ENCODE measurements at places on chromosomes 2 and 18.

DNA sequence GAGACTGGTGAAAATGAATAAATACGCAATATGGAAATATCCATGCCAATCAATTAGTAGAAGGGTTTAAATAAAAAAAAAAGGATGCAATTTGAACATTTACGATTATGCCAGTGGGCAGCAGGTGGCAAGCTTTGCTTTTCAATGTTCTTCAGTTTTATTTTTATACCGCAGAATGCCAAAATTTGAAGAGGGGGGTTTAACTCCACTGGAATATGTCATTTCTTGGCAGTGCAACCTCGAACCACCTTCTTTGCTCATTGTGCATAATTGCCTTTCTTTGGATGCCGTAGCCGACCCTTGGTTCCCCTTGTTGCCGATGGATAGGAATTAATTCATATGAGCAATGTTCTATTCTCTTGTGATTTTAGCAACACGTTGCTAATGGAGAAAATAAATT, 88.0 kb downstream of the LTBP1 start:
- DNase-seq: peak; percentile 55

GRCh38 chr2:169081551-169081950, 12.2 kb downstream of the DHRS9 start:
- no peak for DNase-seq

GRCh38 chr2:196849895-196850294, 40.7 kb upstream of the C2orf66 start:
- DNase-seq: peak; percentile 58

GRCh38 chr2:145563741-145564615, 1044.1 kb upstream of the ZEB2 start:
- no peak for DNase-seq

- DNase-seq: peak; percentile 92
These were observed 215.9 kb downstream of the IRS1 start for GRCh38 chr2:226583715-226584114.

DNA sequence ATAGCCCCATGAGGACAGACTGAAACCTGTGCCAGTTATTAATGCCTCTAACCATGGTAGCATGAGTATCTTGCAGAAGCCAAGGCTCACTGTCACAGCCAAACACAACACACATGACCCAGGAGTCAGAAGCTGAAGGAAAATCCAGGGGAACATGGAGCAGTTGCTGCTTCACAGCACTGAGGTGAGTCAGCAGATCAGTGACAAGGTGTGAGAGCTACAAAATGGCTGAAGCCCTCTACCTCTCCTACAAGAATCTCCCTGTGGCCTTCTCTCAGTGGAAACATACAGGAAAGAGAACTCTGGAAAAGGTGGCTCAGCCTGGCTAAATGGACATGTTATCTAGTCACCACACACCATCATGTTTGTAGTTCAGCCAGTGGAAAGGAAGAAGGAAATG, 93.5 kb downstream of the NAB1 start:
- DNase-seq: no peak

- no peak for DNase-seq
These were observed 14.7 kb downstream of the DAPL1 start for GRCh38 chr2:158809816-158810215.

- no peak for DNase-seq
These were observed 1.4 kb downstream of the STAT4 start for GRCh38 chr2:191149391-191149790.

DNA sequence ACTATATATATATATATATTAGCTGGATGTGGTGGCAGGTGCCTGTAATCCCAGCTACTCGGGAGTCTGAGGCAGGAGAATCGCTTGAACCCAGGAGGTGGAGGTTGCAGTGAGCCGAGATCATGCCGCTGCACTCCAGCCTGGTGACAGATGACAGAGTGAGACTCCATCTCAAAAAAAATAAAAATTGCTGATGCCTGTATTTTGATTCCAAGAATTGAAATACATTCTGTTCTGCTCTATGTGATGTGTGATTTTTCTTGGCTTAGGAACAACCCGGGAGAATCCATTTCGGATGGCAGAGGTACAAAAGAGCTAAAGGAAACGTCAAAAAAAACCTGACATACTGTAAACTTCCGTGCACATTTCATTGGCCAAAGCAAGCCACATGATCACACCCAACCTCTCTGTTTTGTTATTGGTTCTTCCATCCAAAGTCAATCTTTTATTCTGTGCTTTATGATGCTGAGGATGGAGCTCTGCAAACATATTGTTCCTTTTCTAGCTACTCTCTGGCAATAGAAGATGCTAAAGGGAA, 478.1 kb upstream of the MAP2 start:
- DNase-seq: no peak

DNA sequence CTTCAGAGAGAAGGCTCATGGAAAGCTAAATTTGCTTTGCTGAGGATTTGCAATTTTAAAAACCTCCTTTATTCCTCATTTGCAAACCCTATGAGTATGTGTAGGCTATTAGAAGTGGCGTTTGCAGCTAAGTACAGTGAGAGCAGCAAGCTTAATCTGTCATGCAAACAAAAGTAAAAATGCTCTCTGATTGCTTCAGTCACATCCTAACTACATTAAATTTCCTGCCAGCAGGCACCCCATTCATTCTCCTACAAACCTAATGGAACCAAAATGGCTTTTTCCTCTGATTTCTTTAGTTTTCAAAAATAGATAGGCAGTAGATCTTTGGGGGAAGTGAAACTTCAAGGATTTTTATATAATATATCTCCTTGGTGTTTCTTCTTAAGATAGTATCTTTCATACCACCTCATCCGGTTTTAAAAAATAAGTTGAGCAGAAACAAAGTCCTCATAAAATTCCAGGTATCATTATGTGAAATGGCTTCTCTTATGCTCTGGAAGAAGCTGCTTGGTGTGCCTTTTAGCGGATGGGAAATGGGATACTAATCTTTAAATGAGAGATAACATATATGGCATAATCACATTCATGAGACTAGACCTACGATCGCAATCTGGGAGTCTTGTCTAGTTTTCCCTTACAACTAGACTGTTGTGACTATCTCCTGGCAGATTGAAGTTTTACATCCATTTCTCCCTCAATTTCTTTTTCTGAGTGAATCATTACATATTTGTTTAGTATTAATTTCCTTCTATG, 49.1 kb downstream of the CLIP4 start:
- DNase-seq: no peak

DNA sequence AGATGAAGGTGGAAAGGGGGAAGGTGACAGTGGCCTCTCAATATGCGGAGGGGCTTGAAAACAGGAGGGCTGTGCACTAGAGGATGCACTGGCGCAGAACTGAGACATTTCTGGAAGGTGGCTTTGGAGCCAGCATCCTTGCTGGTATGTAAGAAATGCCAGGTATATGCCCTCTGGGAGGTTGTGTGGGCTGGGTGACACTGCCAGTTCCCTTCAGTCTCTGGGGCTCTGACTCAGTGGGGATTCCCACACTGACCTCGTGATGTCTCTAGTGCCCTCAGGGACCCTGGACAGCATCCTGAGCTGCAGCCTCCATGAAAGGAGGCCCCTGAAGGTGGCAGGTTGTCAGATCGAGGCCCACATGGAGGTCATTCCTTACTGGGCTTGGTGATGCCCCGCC, 74.0 kb downstream of the AGAP1 start:
- no peak for DNase-seq

DNA sequence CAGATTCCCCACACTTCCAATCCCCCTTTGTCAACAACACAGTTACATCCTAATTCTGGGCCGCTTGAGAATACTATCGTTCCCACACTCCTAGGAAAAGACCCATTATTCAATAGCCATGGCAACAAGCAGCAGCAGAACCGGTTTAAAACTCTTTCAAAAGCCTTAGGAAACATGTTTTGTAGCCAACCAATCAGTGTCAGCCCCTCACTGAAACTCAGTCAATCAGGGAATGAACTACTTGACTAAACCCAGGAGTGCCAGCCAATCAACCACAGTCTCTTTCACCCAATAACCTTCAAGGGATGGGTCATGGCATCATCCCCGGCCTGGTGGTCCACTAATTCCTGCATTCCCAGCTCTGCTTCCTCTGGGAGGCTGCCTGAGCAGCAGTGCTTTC, 204.8 kb upstream of the HS6ST1 start:
- no peak for DNase-seq

DNA sequence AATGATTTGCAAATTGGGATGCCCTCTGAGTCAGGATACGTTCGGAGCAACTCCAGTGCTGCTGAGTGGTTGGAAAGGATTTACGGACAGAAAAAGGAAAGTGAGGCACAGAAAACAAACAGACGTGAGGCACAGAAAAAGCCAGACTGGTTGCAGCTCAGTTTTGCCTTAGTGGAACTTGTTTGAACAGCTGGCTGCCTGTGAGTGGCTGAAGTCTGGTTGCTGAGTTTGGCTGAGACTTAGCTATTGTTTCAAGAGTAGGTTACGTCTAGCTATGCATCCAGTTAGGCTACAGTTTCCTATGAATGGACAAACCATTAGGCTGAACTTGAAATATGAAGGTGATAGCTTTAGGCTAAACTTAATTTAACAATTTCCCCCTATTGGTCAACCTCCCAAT, 256.6 kb downstream of the VAPA start:
- no peak for DNase-seq

All from EH (cell line).